ENCODE measurements at places on chromosomes 6 and 20.

GRCh38 chr20:43306837-43307236 lies 117.1 kb upstream of the PTPRT start:
- no peak for DNase-seq

DNA sequence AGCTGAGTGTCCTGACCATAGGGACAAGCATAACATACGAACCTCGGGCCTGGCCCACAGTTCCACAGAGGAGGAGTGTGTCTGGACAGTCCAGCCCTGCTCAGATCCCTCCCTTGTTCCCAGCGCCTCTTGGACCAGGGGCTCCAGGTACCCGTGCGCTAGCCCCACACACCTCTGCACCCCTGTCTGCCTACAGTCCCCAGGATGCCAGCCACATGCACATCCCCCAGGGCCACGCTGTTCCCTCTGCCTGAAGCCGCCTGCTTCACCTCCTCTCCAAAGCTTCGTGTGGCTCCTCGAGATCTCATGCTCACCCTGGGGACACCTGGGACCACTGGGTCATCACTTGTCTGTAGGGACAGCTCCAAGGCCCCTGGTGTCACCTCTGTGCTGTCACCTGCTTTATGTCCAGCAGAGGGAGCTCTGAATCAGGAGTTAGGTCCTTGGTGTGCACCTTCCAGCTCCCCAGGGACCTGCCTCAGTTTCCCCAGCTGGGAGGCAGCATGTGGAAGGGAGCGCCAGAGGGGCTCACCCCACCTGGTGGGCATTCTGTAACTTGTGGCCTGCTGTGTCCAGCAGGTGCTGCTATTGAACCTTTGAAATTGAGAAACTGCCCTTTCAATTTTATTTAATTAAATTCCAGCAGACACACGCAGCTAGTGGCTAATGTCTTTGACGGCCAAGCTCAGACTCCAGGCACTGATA lies 7.3 kb upstream of the YTHDF1 start:
- DNase-seq, result peak; percentile 48

DNA sequence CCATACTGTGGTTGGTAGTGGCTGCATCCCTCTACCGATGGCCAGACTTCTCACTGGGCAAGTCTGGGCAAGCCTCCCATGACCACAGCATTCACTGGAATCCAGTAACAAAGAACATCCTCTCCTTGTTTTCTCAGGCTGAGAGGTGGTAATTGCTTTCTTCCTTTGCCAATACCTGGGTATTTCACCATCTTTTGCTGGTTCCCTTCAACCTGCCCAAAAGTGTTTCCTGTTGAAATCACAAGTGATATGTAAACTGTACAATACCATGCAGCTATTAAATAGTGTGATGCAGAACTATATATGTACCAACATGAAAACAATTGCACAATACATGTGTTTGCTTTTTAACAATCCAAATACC lies at the start of gene PTCHD4:
PTCHD4 (minus strand) TSS at position 55 of the 364 bp plus-strand sequence. CDS start 42,240 bp downstream, outside the sequence.
- no peak for DNase-seq

GRCh38 chr6:140897349-140897748 lies 1235.4 kb upstream of the GJE1 start:
- no peak for DNase-seq

GRCh38 chr6:54448617-54449016 lies 140.4 kb downstream of the TINAG start:
- no peak for DNase-seq

- DNase-seq, result no peak
Measured at GRCh38 chr6:76057469-76057868, 15.0 kb downstream of the IMPG1 start.

All from CD4-positive, alpha-beta T cell treated with Interleukin-6 at 100 ng/mL for 8 hours (primary cell).